ENCODE measurements at places on chromosomes 1 and 21. TPM values are rescaled to one million over a fixed set of nuclear protein-coding genes. Genes with fewer than 3 reads are reported as not detected.

DNA sequence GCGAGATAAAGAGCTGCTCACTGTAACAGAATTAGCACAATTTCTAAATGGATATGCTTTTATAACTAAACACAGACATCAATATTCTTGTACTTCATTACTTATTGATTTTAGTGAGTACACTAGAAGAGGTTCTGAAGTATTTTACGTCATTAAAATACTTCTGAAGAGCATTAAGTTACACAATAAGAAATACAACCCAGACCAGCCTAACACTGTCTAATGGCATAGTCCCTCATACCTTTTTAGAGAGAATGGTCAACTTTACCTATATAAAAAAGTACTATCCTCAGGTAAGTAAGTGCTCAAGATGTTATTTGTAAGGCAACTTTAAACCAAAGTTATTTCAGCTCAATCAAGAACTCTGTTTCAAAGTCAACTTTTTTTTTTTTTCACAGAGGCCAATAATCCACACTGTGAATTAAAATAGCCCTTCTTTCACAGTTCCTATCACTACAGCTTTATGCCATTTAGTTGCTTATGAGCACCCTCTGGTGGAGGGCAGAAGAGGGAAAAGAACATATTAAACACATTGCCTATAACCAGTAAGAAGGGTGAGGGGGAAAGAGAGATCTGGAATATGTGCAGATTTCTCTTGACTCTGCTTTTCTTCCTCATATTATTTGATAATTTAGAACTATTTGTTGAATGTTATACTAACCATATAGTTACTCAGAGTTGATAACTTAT is 182.1 kb upstream of the DMRTA2 start:
- DNase-seq: peak; percentile 33
- no peaks in the 10 kb centered on the region for H3K36me3 ChIP-seq
- H3K27me3 ChIP-seq: no peaks in the 10 kb centered on the region

DNA sequence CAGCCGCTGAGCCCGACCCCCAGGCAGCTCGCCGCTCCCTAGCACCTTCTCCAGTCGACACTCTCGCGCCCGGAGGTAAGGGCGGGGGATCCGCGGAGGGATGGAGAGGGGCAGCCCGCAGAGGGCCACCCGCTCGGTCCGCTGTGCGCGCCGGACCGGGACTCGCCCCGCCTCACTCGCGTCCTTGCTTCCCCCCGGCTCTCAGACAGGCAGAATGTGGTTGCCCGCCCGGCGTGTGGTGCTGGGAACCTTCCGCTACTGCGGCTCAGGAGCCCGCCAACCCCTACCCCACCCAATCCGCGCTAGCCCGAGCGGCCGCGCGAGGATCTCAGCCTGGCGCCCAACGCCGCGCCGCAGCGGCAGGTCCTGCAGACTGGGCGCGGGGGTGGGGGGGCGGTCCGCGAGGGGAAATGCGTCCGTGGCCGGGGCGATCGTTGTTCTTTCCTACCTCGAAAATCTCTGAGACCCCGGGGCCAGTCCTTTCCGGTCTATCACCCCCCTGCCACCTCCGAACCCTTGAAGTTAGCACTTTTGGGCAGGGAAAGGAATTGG is 404 bp downstream of the LRRC8C start:
- H3K27ac ChIP-seq: peak overlapping the region; percentile 91
- H3K4me1 ChIP-seq: peaks cover 68% of the 10 kb centered on the region

DNA sequence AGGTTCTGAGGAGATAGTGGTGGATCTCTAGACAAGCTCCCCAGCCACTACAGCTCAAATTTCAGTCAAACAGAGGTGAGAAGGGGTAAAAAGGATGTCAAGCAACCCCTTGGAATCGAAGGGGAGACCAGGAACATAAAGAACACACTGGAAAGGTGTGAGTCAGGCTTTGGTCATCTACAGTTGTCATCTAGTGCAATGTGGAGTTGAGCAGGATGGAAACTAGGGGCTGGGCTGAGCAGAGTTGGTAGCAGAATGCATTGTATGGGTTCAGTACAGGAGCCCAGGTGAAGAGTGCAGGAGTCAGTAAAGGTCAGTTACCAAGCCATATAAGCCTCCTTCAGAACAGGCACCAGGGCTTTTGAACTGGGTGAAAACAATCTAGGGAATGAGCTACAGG is 52.7 kb upstream of the VAV3 start:
- H3K4me1 ChIP-seq: peaks cover 3% of the 10 kb centered on the region
- no peak for DNase-seq
- H3K36me3 ChIP-seq: no peaks in the 10 kb centered on the region
- H3K27me3 ChIP-seq: no peaks in the 10 kb centered on the region
- H3K27ac ChIP-seq: no peak overlapping the region
- H3K4me3 ChIP-seq: no peak overlapping the region

DRAM2 gene
- total RNA-seq: 37.2 TPM

LAX1 gene
- 20.7 TPM for total RNA-seq

NUDT4B gene
- total RNA-seq: not detected
